ENCODE measurements at places on chromosomes 1 and 21.

- peak; percentile 62 for DNase-seq
Observed at GRCh38 chr1:68112835-68113243, 62.4 kb upstream of the DIRAS3 start.

GRCh38 chr1:55060133-55060999, 21.0 kb downstream of the PCSK9 start:
- no peak for DNase-seq

- DNase-seq: no peak
Observed at GRCh38 chr1:240503558-240503957, 108.4 kb downstream of the GREM2 start.

GRCh38 chr1:14626869-14627607, 28.6 kb downstream of the KAZN start:
- DNase-seq: no peak

DNA sequence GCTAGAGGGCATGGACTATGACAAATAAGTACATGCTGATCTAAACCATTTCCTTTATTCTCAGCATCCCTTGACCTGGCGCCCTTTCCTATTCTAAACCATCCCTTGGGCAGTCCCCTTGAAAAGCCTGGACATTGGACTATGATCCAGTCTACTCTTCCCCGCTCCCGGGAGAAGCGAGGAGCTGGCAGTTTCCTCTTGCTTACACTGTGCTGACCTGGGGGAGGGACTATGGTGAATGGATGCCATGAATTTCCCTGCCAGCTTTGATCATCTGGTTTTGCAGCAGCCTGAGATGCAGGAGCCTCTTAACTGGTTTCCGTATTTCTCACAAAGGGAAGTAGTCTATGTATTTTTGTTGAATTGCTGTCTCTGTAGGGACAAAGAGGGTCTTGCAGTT, 121.7 kb downstream of the KIF26B start:
- no peak for DNase-seq

DNA sequence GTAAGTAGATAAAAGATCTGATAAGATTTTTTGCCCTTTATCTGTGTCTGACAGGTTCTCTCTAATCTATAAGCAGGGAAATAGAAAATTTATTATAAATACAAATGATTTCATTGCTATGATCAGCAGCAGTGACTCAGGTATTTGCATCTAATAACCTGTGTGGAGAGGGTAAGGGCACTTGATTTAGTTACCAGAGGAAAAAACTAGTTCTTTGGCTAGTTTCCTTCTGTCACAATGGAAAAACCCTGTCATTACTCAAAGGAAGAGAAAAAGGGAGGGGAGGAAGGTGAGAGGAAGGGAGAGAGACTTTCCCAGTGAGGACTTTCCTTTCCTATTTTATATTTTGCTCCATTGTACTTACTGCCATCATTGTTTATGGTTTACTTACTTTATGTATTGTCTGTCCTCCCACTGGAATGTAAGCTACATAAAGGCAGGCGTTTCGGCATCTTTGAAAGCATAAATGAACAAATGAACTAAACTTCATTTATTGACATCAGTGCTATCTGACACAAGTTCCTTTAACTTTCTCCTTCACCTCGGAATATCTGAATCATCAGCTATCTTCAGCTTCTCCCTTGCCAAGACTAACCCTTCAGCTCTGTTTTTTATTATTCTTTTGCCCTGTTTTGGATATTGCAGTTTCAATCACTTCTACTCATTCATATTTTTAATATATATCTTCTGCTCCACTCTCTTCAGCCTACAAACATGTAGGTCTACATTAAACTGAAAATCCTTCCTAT, 34.9 kb downstream of the WDR3 start:
- no peak for DNase-seq

DNA sequence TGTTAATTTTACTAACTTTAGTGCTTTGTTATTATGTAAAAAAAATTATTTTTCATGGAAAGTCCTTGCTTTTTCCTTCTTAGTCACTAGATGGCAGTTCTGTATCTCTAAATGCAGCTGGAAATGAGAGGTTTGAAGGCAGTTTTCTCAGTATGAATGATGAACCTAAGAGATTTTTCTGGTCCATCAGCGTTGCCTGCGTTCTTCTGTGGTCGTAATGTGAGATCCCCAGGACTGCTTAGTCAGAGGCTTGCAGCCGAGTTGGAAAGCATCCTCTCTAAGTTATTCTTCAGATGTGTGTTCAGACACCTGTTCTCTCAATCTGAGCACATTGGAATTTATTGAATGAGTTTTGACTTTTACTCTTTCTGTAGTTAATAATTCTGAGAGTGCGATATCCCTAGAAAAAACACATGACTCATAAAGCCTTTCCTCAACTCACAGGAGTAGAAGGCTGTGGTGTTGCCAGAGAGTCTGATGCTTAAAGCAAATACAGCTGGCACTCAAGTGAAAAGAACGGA, 99.3 kb downstream of the FMN2 start:
- peak; percentile 81 for DNase-seq

- no peak for DNase-seq
Observed at GRCh38 chr1:178572604-178573003, 59.7 kb downstream of the TEX35 start.

- DNase-seq: peak; percentile 48
Observed at GRCh38 chr1:173149887-173150286, 57.2 kb downstream of the TNFSF4 start.

DNA sequence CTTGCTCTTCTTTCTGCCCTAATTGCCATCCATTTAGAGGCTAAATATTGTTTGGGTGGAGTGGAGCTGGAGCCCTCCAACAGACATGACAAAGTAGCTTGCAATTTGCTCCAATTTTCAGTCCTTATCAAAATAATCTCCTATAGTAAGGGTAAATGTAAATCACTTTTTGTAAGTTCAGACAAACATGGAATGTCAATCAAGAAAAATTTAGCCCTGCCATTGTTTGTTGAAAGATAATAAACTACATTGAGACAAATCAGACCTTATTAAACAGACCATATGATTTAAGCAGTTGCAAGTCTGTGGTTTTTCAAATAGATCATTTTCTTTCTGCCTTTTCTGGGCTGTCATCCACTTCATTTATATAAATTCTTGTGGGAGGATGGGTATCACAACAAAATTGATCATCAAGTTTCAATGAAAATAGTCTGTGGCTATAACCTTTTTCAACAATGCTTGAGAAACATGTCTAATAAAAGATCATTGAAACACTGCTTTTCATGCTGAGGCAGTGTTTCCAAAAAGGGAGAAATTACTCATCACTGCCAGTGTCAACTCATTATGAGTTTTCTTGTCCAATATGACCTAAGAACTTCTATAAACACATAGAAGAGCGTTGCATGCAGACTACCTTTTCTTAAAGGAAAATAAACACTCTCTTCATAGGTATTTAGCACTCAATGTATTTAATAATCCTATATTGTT, 1152.0 kb upstream of the B3GALT2 start:
- DNase-seq: no peak

GRCh38 chr1:64502083-64502482, 32.2 kb downstream of the CACHD1 start:
- DNase-seq: no peak

DNA sequence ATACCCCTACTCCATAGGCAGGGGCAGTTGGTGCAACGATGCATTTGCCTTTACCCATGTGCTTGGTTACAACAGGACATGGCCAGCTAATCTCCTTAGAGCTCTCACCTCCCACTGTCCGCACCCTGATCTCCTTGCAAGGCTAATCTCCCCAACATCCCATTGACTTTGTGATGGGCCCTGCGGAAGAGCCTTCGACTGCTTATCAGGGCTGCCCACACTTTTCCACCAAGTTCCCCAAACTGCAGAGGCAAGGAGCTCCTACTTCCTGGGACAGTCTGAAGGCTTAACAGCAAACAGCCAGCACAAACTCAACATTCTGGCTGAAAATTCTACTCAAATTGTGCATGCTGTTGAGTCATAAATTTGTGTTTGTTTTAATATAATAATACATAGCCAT, 36.0 kb downstream of the C1orf94 start:
- DNase-seq: no peak

- no peak for DNase-seq
Observed at GRCh38 chr1:149877211-149877946, 22.0 kb upstream of the BOLA1 start.

DNA sequence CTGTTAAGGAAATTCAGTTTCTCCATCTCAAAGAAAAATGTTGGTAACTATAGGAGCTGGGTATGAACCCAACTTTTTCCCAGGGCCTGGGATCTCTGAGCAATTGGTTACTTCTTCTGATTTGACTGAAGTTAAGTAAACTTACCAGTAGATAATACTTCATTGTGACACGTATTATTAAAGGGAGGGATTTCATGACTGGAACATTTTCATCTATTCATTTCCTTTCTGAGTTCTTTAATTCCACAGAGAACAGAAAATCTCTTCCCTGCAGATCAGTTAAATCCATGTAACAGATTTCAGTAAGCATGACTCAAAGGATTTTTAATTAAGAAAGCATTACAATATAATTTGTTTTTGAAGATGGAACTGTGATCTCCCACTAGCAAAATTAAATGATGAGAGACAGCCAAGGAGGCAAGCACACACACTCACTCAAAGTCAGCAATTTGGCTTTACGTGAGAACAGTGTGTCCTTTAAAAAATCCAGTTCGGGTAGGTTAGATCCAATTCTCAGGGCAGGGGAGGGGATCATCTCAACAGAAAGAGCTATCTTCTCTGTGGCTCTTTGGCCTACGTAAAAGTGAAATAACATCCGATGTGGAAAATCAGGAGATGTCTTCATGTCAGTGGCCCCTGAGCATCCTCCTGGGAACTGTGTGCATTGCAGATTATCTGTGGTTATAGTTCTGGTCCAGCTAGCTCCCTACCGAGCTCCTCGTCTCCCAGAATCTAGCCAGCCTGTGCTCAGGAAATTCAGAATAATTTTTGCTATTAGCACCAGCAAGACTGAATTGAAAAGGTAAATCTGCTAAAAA, 10.8 kb upstream of the MYOC start:
- no peak for DNase-seq

DNA sequence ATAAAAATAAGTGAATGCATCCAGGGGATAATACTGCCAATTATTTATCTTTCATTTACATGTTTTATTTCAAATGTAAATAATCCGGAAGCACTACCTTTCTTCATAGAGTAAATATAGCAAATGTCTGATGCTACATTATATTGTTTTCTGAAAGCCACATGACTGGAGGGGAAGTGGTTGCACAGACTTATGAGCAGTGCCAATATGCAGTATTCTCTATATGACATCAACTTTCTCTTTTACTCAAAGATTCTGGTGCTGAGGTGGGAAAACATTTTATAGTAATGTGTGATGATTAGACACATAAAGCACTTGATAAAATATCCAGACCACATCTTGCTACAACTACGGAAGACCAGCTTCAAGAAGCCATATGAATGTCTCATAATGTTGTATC, 314.7 kb downstream of the NEGR1 start:
- no peak for DNase-seq

GRCh38 chr1:193406901-193407300, 220.5 kb upstream of the B3GALT2 start:
- peak; percentile 21 for DNase-seq

DNA sequence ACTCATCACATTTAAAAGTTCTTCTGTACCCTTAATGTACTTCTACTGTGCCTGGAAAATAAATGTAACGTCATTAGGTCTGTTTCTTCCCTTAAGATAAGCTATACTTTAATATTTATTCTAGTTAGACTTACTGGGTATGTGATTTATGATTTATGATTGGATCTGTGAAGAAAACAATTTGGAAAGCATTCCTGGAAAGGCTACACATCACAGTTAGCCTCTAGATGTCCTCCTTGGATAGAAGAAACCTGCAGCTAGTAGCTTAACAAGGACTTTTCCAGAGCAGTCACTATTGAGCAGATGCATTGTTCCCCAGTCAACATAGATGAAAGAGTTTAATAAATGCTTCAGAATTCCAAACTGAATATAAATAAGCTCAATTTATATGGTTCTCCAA, 22.2 kb upstream of the ABL2 start:
- DNase-seq: peak; percentile 10

DNA sequence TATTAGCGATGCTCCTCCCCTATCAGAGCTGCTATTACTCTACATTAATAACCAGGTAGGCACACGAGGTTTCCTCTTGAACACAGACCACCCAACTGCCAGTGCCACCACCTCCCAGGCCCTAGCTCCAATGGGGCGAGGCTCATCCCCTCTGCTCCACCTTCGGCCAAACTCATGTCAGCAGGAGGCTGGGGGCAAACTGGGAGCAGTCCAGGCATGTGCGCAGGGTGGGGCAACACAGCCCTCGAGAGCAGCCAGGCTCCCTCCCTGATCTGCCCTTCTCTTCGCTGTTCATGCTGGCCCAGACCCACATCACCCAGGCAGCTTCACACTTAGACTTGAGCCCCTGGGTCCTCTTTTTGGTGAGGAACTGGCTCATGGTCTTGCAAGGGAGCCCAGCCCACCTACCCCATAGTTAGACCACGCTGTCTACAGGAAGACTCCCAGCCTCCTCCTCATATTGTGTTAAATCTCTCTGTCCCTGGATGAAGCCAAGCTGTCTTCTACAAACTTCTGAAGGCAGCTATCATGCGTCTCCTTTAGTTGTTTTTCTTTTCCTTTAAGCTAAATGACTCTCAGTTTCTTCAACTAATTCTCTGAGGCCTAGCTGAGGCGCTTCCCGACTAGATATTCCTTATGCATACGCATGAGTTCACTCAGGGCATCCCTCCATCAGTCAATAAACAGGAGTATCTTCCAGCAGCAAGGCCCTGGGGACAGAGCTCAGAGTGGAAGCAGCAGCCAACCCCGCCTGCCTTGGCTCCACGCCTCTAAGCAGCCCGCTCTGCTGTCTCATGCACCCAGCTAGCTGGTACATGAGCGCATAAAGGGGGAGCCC, 12.0 kb downstream of the TMEM9 start:
- no peak for DNase-seq

DNA sequence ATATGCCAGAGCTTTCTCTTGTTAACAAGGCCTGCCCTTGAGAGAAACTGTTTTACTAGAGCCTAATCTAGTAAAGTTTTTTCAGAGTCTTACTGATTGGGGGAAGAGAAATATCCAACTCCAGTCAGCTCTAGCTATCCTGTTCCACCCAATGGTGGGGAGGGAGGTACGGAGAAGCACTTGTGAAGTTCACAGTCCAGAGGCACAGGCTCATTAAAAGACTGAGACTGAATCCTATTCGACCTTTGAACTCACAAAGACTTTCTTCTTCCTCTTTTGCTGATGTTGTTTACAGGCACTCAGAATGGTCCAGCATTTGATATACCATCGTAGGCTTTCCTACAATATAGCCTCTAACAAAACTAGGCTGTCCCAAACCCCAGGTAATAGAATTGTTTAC, 15.5 kb upstream of the SFT2D2 start:
- no peak for DNase-seq

Data from GM04503 (cell line).